ENCODE measurements at places on chromosomes 2 and 18.

DNA sequence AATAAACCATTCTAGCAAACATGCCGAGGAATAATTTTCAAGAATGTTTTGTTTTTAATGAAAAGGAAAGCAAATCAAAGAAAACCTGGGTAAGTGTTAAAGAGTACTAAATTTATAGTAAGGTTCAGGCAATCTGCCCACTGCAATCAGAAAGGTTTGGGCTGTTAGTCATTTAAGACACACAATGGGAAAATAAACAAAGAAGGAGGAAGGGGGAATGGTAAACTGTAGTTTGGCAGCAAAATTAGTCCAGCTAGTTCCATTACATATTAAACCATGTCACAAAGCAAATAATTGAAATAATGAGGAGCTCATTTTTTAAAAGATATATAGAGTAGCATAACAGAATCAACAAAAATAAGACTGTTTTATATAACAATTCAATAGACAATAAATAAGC is 87.5 kb upstream of the COPS8 start:
- DNase-seq = no peak

GRCh38 chr2:208698114-208698513 is 291.5 kb downstream of the PTH2R start:
- no peak for DNase-seq

DNA sequence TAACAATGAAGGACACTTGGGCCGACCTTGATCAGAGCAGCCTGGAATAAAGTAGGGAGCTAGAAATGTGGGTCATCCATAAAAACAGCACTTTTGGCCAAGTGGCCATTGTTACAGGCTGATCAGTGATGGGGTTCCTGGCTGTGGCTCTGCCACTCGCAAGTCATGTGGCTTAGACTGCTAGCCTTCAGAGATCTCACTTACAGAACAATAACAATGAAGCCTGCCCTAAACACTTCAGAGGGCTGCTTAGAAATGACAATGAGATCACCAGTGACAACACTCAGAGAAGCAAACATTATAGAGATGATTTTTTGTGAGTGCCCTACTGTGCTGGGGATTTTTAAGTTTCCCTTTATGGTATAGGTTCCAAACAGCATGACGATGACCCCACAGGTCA is 107.9 kb upstream of the LMAN1 start:
- no peak for DNase-seq

DNA sequence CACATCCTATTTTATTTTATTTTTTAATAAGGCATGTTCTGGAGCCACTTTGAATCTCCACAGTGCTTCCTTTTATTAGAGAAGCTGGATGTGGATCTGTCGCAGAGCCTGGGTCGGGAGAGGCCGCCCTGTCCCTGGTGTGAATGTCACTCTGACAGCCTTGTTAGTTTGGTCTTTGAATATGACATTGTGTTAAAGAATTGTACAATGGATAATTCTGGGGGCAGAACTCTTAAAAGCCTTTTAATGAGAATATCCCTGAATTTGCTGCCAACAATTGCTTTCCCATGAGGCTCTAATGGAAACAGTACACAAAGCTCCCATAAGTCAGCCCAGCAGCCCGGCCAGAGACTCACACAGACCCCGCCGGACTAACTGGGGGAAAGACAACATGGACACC is 82.4 kb downstream of the MTCL1 start:
- DNase-seq = no peak

GRCh38 chr18:2324459-2324858 is 246.8 kb downstream of the METTL4 start:
- no peak for DNase-seq

GRCh38 chr2:74779587-74780135 is 54.3 kb upstream of the HK2 start:
- no peak for DNase-seq

- no peak for DNase-seq
Observed at GRCh38 chr18:22045221-22045918, 124.0 kb upstream of the GATA6 start.
